Spinal cord (tissue), 10 donors: ENCODE measurements at places on chromosomes 2 and 18.

DNA sequence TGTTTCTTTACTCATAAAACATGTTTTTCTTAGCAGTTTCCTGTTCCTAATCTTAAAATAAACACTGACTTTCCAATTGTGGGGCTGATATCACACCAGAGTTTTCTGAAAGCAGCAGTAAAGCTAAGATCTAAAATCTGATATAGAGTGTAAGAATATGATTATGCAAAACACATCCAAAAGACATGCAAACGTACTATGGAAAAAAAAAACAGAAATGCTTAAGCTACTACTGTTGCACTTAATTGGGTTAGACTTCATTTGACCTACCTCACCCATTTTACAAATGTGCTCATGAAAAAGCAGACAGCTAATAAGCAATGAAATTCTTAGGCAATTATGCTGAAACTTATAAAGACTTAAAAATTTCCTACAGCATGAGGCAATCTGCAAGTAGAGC lies 10.5 kb downstream of the CYTIP start:
- DNase-seq, result peak; percentile 34

GRCh38 chr18:61972389-61973264 lies 79.8 kb upstream of the RNF152 start:
- DNase-seq, result no peak

GRCh38 chr2:131394147-131394931 lies 30.4 kb upstream of the RAB6D start:
- DNase-seq, result peak; percentile 39

GRCh38 chr2:97885841-97886240 lies 109.9 kb downstream of the TMEM131 start:
- DNase-seq, result no peak

DNA sequence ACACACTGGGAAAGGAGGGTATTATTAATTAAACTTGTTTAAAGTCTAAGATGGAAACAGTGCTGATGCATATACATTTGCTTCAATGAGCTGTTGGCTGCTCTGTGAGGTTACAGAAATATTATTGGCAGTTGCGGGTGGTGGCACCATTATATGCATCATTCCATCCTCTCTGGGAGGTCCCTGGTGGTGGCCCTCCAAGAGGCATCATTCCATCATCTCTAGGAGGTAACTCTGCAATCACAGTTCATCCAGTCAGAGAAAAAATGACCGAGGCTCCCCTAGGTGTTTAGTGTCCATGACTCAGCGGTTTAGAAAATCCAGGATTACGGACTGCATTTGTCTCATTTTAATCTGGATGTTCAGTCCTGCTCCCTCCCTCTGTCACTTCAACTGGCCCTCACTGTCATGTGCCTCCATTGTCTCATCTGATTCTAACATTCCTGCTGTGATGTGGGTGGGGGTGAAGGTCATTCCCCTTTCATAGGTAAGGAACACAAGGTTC lies 15.4 kb downstream of the AFF3 start:
- no peak for DNase-seq
